ENCODE measurements at places on chromosomes 6 and 20. TPM values are rescaled to one million over a fixed set of nuclear protein-coding genes. Genes with fewer than 3 reads are reported as not detected.
A peak's percentile ranks its signal among the peaks of the same experiment; 100 is the strongest.

DNA sequence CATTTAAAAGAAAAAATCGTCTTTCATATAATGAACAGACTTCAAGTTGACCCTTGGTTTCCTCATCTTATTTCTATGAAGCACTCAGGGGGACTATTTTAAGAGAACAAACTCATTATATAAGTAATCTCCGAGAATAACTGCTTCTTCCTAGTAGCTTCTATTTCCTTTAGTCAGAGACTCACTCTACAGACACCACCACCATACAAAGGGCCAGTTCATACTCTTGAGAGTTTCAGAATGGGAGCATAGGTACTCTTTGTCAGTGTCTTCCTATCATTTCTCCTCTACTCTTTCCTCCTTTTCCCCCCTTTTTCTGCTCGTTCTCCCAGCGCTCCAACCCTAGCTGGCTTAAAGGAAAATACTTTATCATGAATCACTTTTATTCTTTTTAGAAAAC lies 104.9 kb downstream of the CDKAL1 start:
- no peak for DNase-seq

- DNase-seq, result no peak
Observed at GRCh38 chr6:165200178-165200577, 109.2 kb downstream of the C6orf118 start.

DNA sequence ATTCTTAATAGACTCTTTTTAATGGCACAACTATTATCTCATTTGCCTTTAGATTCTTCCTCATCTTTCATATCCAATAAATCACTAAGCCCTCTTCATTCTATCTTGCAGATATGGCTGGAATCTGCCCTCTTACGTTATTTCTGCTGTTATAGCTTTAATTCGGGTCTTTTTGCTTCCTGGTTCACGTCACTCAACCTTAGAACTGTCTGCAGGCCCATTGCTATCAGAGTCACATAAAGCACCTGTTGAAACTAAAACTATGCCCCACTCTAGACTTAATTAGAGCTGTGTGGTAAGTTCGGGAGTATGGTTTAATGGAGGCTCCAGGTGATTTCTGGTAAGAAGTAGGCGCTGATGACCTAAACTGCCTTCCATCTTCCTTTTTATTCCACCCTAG lies 988 bp downstream of the QRSL1 start:
- no peak for DNase-seq

DNA sequence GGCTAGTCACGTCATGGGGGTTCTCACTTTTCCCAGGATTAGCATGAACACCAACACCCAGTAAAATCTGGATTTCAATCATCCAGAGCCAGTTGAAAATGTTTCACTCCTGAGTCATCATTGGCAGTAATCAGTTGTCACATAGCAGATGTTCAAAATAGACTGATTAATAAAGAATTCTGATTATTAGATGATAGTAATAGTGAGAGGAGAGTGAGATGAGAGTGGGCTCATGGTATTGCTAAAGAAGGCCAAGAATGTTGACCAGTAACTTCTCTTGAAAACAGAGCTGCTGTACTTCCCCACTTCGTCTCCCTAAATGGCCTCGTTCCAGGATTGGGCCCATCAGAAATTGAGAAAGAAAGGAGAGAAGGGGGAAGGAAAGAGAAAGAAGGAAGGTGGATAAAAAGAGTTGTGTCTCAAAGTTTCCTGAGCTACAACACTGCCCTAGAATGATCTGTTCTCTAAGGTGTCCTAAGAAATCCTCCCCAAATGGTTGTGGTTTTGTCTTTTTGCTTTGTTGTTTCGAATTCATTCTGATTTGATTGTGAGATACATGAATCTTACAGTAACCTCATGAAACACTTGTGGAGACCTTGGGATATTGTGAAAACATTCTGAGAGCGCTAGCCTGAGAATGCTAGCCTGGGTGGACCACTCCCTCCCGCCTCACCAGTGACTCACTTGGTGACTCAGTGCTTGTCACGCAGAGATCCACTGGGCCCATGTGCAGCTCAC lies 502.2 kb upstream of the JARID2 start:
- DNase-seq, result no peak

- DNase-seq, result no peak
Observed at GRCh38 chr6:143457563-143458359, 7.2 kb downstream of the PEX3 start.

DNA sequence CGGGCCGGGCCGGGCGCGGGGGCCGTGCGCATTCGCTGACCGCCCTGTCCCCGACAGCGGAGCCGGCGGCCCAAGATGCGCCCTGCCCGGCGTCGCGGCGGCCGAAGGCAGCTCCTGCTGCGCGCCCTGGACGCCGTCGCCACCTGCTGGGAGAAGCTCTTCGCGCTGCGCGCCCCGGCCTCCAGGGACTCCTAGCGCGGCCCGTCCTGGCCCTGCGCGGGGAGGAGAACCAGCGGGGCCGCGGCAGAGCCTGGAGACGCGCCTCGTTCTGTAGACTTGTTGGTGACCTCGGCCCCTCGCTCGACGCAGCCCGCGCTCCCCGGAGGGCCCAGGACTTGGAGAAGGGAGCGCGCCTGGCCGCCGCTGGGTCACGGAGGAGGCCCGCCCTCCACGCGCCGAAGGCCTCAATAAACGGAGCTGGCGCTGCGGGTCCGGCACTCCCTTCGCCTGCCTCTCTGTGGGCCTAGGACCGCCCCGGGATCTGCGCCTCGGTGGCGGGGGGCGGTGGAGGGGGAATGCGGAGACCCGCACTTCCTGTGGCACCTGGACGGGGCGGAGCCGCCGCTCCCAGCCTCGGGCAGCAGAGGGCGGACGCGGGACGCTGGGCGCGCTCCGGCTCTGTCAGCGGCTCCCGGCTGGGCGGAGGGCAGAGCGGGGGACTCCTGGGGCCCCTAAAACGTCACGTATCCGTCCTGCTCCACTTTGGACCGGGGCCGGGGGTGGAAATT lies 2.7 kb downstream of the C20orf204 start:
- DNase-seq, result no peak

GRCh38 chr20:51604851-51605250 lies 62.3 kb upstream of the NFATC2 start:
- no peak for DNase-seq

DNA sequence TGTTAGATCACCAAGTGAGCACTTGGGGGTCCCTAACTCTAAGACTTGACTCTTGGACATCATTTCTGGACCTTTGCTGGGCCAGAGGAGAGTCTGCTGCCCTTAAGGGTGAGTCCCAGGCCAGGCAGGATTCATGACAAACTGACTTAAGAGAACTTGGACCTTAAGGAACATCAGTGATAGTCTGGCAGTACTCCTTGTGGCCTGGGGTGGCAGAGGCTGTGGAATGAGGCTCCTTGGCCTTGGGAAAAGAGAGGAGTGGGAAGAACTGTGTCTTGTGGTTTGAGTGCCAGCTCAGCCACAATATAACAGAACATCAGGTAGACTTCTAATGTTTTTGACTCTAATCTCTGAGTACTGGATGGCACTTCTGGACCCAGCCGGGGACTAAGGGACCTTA lies 478.7 kb downstream of the MEI4 start:
- DNase-seq, result no peak

- DNase-seq, result no peak
Observed at GRCh38 chr6:108969776-108970175, 121.6 kb downstream of the ARMC2 start.

GRCh38 chr6:13522656-13523055 lies 35.3 kb upstream of the GFOD1 start:
- DNase-seq, result no peak

DNA sequence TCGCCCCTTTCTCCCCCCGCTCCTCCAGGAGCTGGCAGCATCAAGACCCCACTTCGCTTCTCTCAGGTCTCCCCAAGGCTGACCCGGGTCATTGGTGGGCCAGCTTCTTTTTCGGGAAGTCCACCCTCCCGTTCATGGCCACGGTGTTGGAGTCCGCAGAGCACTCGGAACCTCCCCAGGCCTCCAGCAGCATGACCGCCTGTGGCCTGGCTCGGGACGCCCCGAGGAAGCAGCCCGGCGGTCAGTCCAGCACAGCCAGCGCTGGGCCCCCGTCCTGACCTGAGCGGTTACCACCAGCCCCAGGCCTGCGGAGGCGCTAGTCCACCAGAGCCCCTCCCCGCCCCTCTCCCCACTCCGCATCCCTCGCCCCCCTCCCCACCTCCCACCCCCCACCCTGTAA lies 1.0 kb downstream of the PPDPF start:
- no peak for DNase-seq

DNA sequence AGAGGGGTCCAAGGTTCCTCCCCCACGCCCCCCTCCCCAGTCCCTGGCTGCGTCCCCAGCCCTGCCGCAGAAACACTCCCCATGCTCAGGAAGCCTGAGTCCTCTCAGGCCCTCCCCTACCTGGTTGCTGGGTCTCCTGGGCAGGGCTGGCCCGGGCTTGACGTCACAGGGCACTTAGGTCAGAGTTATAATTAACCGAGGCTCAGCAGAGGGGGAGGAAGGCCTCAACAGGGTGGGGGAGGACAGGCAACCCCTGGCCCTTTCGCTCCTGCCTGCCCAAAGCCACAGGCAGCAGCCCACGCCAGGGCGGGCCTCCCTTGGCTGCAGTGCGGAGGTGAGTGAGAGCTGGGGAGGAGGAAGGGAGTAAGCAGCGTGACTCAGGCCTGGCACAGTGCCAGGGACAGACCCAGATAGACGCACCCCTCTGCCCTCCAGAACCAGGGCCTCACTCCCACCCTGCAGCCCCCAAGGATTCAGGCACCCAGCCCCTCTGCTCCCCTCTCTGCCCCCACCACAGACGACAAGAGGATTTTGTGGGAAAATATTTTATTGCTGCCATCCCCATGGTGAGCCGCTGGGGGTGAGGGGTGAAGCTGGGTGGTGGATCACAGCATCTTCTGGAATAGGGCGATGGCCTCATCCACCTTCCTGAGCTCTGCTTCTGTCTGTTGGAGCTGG lies at the start of gene VWA7:
VWA7 (minus strand) TSS at position 340 of the 678 bp plus-strand sequence. CDS start 549 bp downstream, outside the sequence.
- DNase-seq, result no peak

DNA sequence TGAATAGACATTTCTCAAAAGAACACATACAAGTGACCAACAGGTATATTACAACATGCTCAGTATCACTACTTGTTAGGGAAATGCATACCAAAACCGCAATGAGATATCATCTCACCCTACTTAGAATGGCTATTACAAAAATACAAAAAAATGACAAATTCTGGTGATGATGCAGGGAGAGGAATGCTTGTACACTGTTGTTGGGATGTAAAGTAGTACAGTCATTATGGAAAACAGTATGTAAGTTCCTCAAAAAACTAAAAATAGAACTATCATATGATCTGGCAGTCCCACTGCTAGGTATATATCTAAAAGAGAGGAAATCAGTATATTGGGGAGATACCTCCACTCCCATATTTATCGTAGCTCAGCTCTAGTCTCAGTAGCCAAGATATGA lies 10.9 kb upstream of the SLC17A5 start:
- DNase-seq, result no peak

- DNase-seq, result no peak
Observed at GRCh38 chr6:22653980-22654610, 84.7 kb downstream of the HDGFL1 start.

- no peak for DNase-seq
Observed at GRCh38 chr6:38876475-38876874, 161.4 kb downstream of the DNAH8 start.

DNA sequence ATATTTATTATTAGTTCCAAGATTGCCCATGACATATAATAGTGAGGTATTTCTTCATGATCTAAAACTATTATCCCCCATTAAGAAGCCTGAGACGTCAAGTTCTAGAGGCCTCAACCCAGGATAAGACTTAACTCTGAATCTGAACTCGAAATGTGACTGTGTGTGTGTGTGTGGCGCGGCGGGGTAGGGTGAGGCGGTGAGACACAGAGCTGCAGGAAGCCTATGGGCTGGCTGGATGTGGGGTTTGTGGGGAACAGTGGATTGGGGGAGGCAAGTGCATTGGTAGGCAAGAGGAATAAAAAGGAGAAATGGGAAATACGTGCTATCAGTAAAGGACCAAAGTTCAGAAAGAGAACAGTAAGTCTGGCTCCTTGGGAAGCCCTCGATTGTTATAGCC lies 66.5 kb upstream of the RNF146 start:
- no peak for DNase-seq

- peak; percentile 54 for DNase-seq
Observed at GRCh38 chr6:31651602-31652191, 764 bp downstream of the BAG6 start.

DNA sequence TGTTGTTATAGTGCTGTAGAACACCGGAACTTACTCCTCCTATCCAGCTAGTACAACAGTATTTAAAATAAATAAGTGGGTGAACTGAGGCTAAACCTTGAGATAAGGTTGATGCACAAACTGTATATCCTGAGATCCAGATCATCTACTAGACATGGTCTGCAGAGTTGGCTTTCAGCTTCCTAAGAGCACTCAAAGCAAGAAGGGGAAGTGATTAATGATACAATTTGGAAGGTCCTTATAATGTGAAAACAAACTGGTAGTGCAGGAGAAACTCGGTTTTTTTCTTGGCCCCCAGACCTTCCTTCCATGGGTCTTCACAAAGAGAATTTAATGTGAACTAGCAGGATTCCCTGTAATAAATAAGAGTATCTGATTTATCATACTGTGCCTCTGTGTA lies 27.4 kb upstream of the RREB1 start:
- no peak for DNase-seq

GRCh38 chr6:116396441-116396840 lies 25.7 kb downstream of the DSE start:
- DNase-seq, result no peak

- DNase-seq, result no peak
Observed at GRCh38 chr20:51494241-51495110, 48.0 kb downstream of the NFATC2 start.

DNA sequence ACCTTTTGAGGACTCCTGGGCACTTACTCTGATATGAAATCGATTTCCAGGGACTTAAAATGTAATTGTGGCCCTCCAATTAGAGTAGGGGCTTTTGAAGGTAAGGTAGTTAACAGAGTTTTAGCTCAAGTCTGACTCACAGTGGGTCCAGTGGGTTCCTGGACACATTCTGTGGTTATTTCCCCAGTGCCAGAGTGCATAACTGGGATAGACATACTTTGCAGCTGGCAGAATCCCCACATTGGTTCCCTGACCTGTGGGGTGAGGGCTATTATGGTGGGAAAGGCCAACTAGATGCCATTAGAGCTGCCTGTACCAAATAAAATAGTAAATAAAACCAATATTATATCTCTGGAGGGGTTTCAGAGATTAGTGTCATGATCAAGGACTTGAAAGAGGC lies 243.8 kb upstream of the EPHA7 start:
- DNase-seq, result no peak

Gene NKAIN4
- 4.0 TPM for total RNA-seq

Gene C20orf202
- total RNA-seq, result 0.21 TPM

Gene LAMA5
- total RNA-seq, result 40.4 TPM

Gene ROS1
- not detected for total RNA-seq

Gene STXBP5
- 37.9 TPM for total RNA-seq

Gene SLC35D3
- total RNA-seq, result 0.16 TPM

Gene NOTCH4
- total RNA-seq, result 11.2 TPM

Gene FOXF2
- total RNA-seq, result 6.6 TPM

Gene HTR1B
- total RNA-seq, result 0.79 TPM

Measured in urinary bladder (tissue), 4 donors.